ENCODE measurements at places on chromosomes 7 and 10. TPM values are rescaled to one million over a fixed set of nuclear protein-coding genes. Genes with fewer than 3 reads are reported as not detected.

LIPM gene
- total RNA-seq: not detected

TRPV5 gene
- not detected for total RNA-seq

CPA2 gene
- not detected for total RNA-seq

IFIT1B gene
- total RNA-seq: not detected

ZNF92 gene
- total RNA-seq: 35.0 TPM

C10orf62 gene
- total RNA-seq: not detected

DNA sequence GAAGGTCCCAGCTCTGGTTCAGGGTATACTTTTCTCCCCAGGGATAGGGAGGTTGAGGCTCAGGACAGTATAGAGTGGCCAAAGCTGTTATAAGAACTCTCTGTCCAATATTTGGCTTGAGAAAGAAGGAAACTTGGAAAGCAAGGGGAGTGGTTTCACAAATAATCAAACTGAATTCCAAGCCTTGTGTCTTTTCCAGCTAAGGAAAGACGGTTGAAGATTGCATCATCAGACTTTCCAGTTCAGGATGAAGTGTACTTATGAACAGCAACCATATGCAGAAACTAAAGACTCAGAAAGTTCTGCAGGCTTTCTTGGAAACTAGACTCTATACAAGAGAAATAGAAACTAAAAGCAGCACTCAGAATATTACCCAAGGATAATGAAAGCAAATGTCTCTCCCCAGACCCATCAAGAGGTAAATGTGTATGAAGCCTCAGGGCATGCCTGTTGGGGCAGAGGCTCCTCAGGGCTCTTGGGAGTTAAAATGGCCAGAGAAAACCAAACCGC lies 46.4 kb downstream of the RAMP3 start:
- no peak overlapping the region for H3K27ac ChIP-seq
- no peaks in the 10 kb centered on the region for H3K36me3 ChIP-seq
- peaks cover 2% of the 10 kb centered on the region for H3K27me3 ChIP-seq
- H3K4me1 ChIP-seq: no peaks in the 10 kb centered on the region

- no peak overlapping the region for H3K27ac ChIP-seq
- H3K36me3 ChIP-seq: no peaks in the 10 kb centered on the region
- no peak overlapping the region for H3K4me3 ChIP-seq
- DNase-seq: no peak
- no peaks in the 10 kb centered on the region for H3K27me3 ChIP-seq
- no peaks in the 10 kb centered on the region for H3K4me1 ChIP-seq
These were observed 34.5 kb upstream of the RHOBTB1 start for GRCh38 chr10:60978287-60979115.

DNA sequence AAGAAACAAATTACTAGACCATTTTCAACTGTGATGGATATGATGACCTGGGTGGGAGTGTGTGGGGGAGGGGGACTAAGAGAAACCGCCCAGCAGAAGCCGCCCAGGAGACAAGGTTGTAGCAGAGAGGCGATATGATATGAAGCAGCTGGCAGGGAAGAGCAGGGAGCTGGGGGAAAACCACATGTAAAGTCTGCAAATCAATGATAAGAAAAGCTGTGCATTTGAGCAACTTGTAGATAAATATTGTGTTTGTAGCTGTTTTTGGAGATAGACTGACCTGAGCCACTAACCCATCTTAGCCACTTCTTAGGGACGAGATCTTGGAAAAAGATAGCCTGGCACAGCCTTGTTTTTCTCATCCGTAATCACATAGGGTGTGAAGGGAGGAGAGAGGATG lies 252.6 kb downstream of the SEC23IP start:
- H3K4me3 ChIP-seq: no peak overlapping the region
- H3K27me3 ChIP-seq: no peaks in the 10 kb centered on the region
- no peaks in the 10 kb centered on the region for H3K4me1 ChIP-seq
- H3K36me3 ChIP-seq: no peaks in the 10 kb centered on the region
- no peak for DNase-seq

DNA sequence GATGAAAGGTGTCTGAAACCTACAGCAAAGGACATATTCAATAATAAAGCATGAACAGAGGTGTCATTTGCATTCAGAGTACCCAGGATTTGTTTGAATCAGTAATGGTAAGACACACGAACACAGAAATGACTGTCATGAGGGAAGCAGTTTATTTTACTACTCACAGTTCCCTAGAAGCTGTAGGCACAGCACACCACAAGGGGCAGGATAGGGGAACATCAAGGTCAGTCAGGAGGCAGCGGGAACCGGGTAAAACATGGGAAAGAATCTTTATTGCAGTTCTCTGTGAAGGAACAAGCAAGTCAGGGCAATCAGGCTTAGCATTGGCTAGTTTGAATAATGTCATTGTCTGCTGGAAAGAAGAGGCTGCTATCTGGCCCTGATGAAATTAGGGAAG lies 70.2 kb upstream of the PDSS1 start:
- no peak for DNase-seq
- H3K27ac ChIP-seq: no peak overlapping the region
- H3K27me3 ChIP-seq: peaks cover 7% of the 10 kb centered on the region
- no peaks in the 10 kb centered on the region for H3K36me3 ChIP-seq
- H3K4me1 ChIP-seq: peaks cover 8% of the 10 kb centered on the region

GRCh38 chr10:21993360-21994001 lies 10.0 kb downstream of the DNAJC1 start:
- H3K36me3 ChIP-seq: no peaks in the 10 kb centered on the region
- no peaks in the 10 kb centered on the region for H3K4me1 ChIP-seq
- no peak overlapping the region for H3K27ac ChIP-seq
- no peaks in the 10 kb centered on the region for H3K27me3 ChIP-seq
- H3K4me3 ChIP-seq: no peak overlapping the region

DNA sequence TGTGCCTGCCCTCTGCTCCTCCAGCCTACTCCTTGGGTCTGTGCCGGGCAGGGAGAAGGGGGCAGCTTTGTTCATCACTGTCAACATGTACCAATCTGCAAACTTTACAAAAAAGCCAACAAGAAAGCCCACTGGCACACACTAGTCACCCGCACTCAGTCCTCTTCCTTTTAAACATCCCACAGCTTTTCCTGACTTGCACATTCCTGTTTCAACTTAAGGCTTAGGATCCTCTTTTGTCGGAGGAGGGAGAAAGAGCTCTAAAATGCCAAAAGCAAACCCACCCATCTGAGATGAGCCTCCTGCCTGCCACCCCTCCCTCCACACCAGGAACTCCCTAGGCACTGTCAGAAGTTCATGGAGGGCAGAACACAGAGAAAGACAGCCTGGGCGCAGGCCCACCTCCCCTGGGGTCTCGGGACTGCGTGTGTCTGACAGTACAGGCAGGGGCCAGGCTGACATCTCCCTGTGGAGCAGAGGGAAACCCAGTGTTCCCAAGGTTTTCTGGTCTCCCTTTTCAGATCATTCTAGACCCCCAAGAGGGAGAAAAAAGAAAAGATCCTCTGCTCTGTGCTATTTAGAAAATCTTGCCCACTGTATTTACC lies 5.4 kb downstream of the PDIA4 start:
- no peak overlapping the region for H3K27ac ChIP-seq
- no peaks in the 10 kb centered on the region for H3K27me3 ChIP-seq
- peaks cover 14% of the 10 kb centered on the region for H3K4me1 ChIP-seq
- DNase-seq: no peak

DNA sequence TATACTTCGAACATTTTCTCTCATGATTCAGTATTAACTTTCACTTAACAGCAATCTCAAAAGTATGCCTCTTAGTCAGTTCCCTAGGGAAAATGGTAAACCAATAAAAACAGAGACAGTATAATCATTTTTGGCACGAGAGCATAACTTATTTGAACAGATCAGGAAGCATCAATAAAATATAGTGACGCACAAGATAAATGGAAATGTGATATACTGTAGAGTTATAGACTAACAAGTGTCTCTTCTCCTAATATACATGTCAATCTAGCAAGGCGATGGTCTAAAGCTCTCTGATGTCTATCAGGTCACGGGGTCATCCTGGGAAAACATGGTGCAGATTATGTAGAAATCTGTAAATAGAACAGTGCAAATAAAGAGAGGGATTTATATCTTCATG lies 131.6 kb downstream of the HGF start:
- no peak for DNase-seq
- H3K27ac ChIP-seq: no peak overlapping the region
- H3K4me1 ChIP-seq: no peaks in the 10 kb centered on the region
- no peaks in the 10 kb centered on the region for H3K27me3 ChIP-seq
- H3K4me3 ChIP-seq: no peak overlapping the region

DNA sequence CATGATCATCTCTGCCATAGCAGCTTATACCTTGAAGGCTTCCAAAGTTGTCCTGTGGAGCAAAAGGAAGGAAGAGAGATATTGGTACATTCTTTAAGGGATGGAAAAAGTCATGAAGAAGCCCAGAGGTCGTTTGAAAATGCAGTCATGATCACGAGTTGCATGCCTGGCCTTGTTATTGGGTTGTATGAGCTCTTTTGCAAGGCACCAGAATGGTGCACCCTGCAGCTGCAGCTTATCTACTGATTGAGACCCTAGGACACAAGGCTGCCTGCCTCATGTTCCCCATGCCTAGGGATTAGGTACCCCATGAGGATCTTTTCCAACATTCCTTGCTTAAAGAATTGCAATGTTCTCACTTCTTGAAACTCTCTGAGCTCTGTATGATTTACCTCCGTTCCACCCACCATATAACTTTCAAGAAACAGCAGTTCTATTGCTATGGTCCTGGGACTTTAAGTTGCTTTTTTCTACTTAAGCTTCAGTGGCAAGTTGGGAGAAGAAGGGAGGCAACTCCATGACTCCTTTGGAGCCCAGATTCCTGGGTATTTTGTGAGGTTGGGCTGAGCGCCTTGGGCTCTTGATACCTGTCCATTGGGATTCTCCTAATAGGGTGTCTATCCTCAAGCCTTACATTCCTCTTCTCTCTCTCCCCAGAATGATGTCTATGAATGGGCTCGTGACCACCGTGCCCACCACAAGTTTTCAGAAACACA lies 6.9 kb downstream of the SCD start:
- peaks cover 17% of the 10 kb centered on the region for H3K36me3 ChIP-seq
- no peak overlapping the region for H3K4me3 ChIP-seq
- H3K4me1 ChIP-seq: no peaks in the 10 kb centered on the region
- no peak for DNase-seq
- no peaks in the 10 kb centered on the region for H3K27me3 ChIP-seq

DNA sequence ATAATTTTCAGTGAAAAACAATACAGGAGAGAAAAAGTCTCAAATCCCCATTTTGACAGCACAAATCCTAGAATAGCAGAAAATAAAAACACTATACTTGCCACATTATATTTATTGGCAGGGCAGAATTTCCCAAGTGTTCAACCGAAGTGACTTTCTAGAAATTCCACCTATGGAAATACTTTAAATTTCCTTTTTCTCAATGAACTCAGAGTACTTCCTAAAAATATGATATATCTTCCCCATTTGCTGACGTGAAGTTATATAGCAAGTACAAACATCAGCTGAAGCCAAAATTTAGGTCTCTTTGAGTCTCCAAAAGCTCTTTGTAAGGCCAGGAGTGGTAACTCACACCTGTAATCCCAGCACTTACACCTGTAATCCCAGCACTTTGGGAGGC lies 83.3 kb downstream of the NT5C2 start:
- no peaks in the 10 kb centered on the region for H3K4me1 ChIP-seq
- DNase-seq: no peak
- H3K27ac ChIP-seq: no peak overlapping the region
- H3K36me3 ChIP-seq: peaks cover 13% of the 10 kb centered on the region
- H3K4me3 ChIP-seq: no peak overlapping the region

GRCh38 chr7:100719523-100720278 lies 567 bp upstream of the EPO start:
- H3K27ac ChIP-seq: no peak overlapping the region
- H3K4me1 ChIP-seq: no peaks in the 10 kb centered on the region
- no peak for DNase-seq
- peaks cover 17% of the 10 kb centered on the region for H3K27me3 ChIP-seq
- H3K4me3 ChIP-seq: no peak overlapping the region

DNA sequence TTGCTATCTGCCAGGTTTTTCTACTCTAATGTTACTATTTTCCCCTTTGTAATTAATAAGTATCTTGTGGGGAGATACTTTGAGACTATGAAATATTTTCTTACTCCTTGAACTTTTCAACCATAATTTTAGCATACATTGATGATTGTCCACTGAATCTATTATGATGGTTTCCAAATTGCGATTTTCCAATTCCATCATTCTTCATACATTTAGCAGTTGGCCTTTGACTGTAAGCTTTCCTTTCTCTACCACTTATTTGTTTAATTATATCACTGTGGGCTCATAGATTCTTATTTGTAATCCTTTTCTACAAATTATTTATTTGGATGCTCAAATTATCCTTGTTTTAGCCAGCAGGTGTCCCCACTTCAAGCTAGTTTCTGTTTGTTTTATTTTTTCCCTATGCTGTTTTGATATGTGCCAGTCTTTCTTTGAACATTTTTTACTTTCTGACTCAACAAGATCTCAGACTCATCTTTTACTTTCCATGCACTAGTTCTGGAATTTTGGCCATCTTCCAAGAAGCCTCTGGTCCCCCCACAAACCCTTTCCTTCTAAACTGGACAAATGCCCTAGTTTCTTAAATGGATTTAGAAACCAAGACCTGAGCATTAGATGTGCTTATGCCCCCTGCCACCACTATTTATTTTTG lies 11.4 kb upstream of the MRPS16 start:
- H3K4me1 ChIP-seq: no peaks in the 10 kb centered on the region
- DNase-seq: no peak
- no peak overlapping the region for H3K4me3 ChIP-seq
- H3K36me3 ChIP-seq: no peaks in the 10 kb centered on the region
- H3K27ac ChIP-seq: no peak overlapping the region
- no peaks in the 10 kb centered on the region for H3K27me3 ChIP-seq

- no peak overlapping the region for H3K4me3 ChIP-seq
- peaks cover 91% of the 10 kb centered on the region for H3K4me1 ChIP-seq
- DNase-seq: no peak
- peak overlapping the region; percentile 91 for H3K27ac ChIP-seq
- peaks cover 57% of the 10 kb centered on the region for H3K36me3 ChIP-seq
These were observed 52.9 kb downstream of the IKZF1 start for GRCh38 chr7:50357426-50357825.

GRCh38 chr7:28490831-28491230 lies 78.5 kb downstream of the CREB5 start:
- H3K4me1 ChIP-seq: no peaks in the 10 kb centered on the region
- no peaks in the 10 kb centered on the region for H3K36me3 ChIP-seq
- H3K4me3 ChIP-seq: no peak overlapping the region
